ENCODE measurements at places on chromosomes 7 and 10.

- DNase-seq: no peak
Observed at GRCh38 chr10:22252801-22253579, 35.2 kb upstream of the EBLN1 start.

- no peak for DNase-seq
Observed at GRCh38 chr10:69439813-69440506, 11.3 kb upstream of the TSPAN15 start.

DNA sequence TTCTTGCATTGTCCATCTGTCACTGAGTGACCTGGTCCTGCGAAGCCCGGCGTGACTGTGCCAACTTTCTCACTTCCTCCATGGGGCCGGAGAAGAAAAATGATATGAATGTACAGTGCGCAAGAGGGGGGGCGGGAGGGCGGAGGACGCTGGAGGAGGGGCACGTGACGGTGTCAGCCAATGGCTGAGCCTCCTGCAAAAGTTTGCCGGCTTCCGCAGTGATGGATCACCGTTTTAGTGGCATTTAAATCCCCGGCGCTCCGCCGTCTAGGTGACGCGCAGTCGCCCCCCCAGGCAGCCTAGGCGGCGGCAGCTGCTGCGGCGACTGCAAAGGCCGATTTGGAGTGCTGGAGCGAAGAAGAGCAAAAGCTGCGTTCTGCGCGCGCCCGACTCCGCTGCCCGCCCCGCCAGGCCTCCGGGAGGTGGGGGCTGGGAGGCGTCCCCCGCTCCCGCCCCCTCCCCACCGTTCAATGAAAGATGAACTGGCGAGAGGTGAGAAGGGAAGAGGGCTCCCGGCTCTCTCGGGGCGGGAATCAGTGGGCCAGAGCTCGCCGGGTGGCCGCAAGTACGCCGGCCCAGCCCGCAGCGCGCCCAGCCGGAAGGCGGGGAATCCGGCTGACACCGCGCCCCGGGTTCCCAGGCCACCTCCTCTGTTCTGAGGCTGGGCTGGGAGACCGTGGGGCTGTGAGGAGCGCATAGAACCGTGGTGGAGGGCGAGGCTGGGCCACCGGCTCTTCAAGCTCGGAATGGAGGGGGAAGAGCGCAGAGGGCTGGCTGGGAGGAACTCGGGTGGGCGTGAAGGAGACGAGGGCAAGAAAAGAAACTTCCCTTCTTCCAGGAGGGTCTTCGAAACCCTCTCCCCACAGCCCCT lies at the start of gene HOXA1:
TSS of gene HOXA1 (minus strand) at position 104 of the 871 bp plus-strand sequence. CDS start at position 16, 88 bp downstream.
- peak; percentile 99 for DNase-seq

DNA sequence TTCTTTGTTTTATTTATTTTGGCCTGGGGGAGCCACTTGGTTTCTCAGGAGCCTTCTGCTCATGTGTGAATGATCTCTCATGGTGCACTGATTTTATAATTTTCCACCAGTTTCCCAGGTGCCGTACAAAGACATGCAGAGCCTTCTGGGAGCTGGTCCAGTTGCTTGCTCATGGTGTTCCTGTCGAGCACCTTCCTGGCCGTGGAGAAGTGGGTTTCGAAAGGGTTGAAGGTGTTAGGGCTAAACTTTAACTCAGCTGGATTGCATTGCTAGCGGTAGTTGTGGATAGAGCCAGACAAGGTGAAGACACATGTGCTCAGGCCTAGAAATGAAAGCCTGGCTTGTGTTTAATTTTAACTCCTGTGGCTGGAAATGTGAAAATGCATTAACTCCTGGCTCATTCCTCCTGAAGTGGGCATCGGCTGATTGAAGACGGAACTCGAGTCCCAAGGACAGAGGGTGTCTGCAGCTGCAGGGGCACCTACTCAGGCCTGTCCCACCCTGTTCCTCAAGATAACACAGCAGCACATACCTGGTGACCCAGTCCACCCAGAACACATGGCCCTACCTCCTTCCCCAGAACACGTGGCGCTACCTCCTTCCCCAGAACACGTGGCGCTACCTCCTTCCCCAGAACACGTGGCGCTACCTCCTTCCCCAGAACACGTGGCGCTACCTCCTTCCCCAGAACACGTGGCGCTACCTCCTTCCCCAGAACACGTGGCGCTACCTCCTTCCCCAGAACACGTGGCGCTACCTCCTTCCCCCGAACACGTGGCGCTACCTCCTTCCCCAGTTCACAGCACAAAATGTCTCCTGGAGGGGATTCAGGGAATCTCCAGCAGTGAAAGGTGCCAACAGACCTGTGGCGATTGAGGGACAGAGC lies 133.2 kb downstream of the WDR37 start:
- no peak for DNase-seq

GRCh38 chr7:4820967-4821471 lies 40.8 kb downstream of the PAPOLB start:
- DNase-seq: no peak

DNA sequence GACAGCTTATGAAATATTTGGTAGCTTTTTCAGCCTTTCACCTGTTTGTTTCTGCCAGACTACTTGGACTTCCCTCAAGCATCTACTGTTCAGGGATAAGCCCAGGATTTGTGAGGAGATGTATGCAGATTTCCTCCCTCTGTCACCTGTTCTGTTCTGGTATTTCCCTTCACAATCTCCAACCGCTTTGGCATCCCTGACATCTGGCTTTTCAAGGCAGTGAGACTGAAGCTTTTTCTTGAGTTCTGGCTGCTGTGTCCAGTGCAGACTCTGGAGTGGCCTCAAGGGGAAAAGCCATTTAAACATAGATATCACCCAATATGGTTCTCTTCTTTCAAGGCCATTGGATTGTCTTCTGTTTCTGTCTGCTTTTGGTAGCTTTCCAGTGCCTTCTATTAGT lies 369.7 kb downstream of the LRMDA start:
- DNase-seq: no peak

- DNase-seq: no peak
Observed at GRCh38 chr10:119625570-119626280, 25.5 kb upstream of the BAG3 start.

GRCh38 chr10:129725482-129725881 lies 238.6 kb downstream of the EBF3 start:
- no peak for DNase-seq

- no peak for DNase-seq
Observed at GRCh38 chr10:34780818-34781380, 34.2 kb downstream of the PARD3 start.

DNA sequence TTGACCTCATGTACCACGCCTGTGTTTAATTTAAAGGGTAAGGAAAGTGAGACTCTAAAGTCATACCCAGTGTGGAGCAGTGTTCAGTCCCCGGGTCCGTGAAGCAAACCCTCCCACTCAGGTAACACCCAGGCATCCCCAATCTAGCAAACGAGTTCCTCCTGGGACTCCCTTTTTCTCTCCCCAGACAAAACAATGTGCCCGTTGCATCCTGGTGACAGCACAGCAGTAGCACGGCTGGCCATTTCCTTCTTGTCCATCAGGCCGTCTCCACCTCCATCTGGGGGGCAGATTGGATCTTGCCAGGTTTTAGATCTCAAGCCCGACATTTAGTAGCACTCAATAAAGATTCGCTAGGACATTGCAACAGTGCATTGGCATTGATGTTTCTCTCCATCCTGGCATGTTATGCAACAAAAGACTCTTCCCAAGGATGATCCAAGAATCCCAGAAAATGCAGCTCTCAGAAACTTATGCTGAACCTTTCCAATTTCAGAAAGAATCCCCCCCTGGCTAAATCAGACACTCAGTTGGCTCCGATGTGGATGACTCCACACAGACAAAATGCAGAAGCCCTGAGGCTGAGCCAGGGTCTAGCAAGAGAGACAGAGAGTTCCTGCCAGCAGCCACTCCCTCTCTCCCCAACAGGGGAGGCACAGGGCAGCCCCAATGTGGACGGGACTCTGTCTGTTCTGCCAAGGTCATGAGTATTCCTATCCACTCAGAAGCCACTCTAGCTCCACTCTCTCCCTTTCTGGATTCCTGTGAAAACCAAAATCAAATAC lies 274.5 kb upstream of the MGMT start:
- DNase-seq: no peak

DNA sequence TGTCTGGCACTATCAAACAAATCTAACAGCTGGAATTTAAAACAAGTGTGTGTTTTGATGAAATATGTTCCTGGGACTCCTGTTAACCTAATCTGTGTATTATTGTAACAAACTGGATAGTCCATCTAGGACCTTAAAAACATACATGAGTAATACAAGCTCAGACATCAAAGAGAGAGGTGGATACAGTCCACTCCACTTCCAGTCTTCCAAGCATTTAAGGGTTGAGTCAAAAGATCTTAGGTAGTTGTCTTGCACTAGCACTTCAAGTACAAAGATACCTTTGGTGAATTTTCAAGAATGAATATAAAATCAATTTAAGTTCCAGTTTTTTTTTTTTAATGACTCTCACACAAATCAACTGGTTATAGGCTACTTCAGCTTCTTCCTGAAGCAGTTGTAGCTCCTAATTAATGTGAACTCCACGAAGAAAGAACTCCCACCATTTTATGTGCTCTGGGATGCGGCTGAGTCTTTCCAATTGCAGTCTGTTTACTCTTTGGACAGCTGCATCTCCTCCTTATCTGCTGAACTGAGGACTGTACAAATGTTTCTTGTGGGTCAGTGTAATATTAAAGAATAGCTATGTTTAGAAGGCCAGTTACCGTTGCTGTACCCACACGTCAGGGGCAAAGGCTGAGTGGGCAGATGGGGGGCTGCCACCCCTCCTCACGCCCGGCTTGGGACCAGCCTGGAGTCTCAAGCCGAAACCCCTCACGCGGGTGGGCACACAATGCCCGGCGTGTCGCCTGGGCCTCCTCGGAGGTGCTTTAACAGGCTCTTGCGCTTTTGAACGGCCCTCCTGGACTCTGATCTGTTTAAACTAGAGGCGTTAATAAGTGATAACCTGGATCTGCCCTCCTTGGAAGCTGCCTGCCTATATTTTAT lies 2.9 kb upstream of the IGF2BP3 start:
- DNase-seq: peak; percentile 26

- no peak for DNase-seq
Observed at GRCh38 chr10:122213766-122214165, 57.3 kb upstream of the BTBD16 start.

DNA sequence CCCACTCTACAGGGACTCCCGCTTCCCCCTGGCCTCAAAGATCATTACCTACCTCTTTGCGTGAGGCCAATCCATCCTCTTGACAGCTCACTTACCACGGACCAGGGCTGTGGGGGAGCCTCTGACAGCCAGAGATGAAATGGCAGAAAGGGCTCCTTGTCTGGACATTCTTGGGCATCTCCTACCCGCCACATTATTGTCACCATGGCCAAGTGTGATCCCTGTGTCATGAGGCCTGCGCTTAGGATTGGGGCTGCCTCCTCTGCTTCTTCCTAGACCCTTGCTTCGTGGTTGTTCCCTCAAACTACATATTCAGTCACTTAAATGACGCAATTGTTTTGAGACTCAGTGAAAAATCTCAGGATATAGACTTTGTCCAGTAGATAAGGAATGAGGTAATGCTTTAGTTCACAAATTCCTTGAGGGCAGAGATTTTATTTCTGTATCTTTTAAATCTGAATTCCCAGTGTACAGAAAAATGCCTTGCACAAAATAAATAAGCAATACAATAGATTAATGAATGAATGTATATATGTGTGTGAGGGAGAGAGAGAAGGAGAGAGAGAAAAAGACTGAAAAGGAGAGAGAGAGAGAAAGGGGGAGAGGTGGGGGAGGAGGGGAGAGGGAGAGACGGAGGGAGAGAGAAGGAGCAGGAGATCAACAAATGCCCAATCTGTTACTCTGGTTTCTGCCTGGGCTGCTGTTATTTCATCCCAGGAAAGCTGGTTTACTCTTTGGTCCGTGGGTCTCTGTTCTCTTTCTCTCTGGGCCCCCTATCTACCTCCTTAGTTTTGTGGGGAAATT lies 159.0 kb downstream of the PLXNA4 start:
- DNase-seq: no peak

DNA sequence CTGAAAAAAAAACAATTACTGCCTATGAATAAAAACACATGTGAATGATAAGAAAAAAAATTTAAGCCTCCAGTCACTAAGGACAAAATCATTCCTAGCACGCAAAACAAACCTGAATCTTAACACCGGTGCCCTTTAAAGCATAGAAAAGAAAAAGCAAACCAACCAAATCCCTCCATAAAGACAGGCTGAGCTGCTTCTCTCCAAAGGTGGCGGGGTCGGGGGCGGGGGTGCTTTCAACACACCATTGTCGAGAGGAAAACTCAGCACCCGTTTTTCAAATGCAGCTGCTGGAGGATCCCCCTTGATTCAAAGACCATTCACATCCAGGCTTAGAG lies 1.4 kb downstream of the ST8SIA6 start:
- peak; percentile 62 for DNase-seq
